DMS79 (cell line): ENCODE measurements at places on chromosomes 7 and 10.

- no peak for DNase-seq
These were observed 156.2 kb downstream of the LRRC4 start for GRCh38 chr7:127874951-127875608.

GRCh38 chr10:101687071-101687658 lies 7.8 kb downstream of the FBXW4 start:
- DNase-seq = no peak

DNA sequence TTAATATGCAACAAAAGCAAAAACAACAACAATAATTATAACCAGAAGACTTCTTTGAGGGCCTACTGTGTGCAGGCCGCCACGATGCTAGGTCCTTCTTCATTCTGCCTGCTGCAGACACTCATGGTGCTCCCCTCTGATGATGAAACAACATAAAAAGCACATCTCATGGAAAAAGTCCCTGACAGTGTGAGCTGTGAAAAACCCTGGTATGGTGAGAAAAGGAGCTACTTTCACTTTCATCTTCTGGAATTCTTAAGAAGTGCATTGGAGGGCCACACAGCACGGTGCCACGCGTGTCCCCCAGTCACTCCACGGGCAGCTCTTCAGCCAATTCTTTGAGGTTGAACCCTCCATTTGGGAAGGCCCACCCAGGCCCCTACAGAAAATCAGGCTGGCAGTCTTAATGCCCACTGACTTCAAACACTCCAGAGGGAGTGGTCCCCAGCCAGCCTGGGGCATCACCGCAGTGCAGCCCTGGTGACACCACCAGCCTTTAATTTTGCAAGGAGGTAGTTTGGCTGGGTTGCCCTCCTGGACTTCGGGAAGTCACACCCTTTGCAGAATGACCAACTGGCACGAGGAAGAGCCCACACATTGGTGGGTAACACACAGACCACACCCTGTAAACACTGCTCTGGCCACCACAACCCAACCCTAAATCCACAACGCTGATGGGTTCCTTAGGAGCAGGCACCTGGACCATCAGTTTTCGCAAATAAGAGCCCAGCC lies 7.7 kb downstream of the KCNMA1 start:
- DNase-seq = no peak

DNA sequence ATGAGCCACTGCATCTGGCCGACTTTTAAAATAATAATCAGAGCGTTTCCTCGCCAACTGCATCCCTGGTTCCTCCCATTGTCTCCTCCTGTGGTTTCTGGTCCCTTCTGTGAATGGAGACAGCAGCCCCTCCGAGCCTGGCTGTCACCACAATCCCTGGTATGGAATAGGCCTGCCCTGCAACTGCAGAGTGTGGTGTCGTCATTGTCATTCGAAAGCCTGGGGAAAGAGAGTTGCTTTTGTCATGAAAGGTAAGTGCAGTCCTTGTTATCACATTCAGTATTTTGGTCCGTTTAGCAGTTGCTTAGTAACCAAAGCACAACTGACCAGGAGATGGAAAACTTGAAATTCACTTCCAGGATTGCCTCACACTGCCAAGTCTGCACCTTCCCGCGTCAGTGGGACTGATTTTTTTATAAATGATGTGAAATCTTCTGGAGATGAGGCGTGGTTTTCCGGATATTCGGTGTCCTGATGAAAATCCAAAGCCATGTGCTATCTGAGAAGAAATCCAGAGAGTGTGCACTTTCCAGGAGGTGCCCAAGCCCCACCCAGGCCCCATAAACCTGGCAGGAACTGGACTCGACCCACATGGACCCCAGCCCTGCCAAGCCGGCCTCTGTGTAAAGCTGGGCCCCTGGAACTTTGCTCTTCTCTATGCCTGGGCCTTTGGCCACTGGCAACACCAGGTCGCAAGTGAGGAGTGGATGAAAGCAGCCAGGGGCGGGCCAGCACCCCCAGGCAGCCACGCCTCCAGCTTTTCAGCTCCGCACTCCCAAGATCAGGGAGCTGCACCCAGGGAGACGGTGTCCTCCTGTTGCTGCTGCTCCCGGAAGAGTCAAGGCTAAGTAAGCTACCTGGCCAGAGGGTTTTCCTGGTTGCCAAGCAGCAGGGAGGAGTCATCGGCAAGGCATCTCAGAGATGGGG lies 133.7 kb upstream of the SH2B2 start:
- peak; percentile 68 for DNase-seq

GRCh38 chr10:117980216-117980615 lies 66.5 kb downstream of the RAB11FIP2 start:
- DNase-seq = no peak

DNA sequence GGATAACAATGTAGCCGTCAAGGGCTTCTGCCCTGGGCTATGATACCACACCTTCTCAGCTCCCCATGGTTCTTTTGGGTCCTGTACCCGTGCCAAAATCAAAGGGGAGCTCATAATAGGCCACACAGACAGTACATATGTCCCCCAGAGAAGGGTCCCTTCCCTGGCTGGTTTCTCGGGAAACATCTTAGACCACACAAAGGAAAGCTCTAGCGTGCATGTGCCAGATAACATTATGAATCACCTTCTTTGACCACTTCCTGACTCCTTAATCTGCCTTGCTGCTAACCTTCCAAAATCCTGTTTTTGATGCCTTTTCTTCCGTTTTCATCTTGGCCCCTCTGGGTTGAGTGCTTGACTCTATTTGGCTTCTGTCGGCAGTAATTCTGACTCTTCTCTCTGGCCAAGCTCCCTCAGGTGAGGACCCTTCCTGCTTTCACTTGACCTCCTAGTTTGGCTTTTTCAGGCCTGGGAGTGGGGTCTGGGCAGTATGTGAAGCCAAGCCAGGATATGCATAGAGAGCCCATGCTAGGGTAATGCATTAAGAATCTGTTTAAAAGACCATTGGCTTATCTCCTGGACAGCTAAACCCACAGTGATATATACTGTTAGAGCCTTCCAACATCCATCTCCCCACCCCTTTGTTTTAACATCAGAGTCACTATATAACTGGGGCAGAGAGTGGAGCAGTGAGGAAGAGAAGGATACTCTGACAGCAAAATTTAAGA lies 84.8 kb downstream of the ANLN start:
- DNase-seq = no peak

DNA sequence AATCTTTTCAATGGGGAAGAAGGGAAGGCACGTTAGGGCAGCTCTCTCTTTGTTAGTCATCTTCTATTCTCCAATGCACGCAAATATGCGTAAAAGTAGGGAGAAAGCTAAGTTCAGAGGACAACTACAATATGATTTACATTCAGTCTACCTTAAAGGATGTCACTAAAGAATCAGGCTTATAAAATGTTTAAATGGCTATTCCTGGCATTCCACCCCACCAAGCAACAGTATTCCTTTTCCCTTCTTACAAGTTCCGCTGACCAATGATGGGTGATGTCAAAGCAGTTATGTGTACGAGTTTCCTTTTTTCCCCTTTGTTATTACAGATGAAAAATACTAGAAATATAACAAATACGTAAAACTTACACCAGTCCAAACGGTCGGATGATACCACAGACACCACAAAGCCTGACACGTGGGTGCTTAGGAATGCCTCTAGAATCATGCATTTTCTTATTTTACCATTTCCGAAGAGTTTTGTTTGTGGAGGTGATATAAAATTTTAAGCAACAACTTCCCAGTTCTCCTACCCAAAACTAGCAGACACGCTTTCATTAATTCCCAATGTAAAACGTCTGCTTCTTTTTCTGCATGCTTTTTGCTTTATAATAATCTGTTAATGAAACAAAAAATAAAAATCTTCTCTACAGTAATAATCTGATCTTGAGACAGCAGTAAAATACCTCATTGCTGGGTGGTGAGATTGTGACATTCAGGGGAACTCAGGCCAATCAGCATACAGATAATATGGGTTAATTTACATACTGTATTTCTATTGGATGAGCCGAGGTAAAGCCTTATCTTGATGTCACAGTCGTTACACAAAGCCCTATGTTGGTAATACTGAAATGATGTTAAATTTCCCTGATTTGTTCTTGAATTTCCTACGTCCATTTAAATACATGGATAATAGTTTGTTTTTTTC lies 708 bp upstream of the GPR85 start:
- DNase-seq = no peak

GRCh38 chr10:106661767-106662140 lies 502.8 kb downstream of the SORCS1 start:
- DNase-seq = no peak

DNA sequence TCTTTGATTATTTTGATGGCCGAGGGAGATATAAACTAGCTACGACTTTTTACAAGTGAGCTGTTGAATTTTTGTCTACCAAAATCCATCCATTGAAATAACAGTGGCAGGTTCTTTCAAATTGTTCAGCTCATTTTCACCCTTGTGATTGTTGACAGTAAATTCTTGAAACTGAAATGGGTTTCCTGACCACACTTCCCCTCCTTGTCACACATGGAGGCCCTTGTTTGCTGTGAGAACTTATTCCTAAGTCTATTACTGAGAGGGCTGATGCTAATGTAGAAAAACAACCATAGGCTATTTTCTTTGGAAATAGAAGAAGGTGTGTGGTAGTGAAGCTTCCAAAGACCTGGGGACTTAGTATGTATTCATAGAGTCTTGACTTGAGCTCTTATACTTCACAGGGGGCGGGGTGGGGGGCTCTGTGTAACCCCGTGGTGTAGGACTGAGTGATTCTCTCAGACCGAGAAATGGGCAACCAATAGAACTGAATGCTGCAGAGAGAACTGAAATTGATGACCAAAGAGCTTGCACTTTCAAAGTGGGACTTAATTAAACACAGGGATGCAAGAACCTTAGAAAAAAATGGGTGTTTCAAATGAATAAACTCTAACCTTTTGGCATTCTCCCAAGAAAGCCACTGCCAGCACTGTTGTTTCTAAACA lies 718.9 kb downstream of the CCSER2 start:
- no peak for DNase-seq

- no peak for DNase-seq
These were observed 66.3 kb upstream of the ETV1 start for GRCh38 chr7:14055813-14056212.

GRCh38 chr7:88452646-88453045 lies 146.0 kb upstream of the STEAP4 start:
- DNase-seq = no peak

DNA sequence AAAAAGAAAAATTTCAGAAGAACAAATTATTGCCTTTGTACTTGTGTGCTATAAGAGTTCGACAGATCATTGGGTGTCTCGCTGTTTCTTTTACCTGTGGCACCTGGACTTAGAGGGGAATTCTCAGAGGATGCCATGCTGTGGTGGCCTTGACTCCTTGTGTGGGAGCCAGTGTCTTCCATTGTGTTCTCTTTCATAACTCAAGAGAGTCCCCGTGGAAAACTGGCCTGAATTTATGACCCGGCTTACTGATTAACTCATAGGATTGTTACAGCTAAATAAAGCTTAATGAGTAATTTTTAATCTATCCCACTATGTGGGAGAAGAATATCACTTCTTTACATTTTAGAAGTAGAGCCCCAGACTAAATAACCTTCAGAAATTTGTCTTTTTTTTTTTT lies 54.5 kb downstream of the UBE3C start:
- DNase-seq = no peak

DNA sequence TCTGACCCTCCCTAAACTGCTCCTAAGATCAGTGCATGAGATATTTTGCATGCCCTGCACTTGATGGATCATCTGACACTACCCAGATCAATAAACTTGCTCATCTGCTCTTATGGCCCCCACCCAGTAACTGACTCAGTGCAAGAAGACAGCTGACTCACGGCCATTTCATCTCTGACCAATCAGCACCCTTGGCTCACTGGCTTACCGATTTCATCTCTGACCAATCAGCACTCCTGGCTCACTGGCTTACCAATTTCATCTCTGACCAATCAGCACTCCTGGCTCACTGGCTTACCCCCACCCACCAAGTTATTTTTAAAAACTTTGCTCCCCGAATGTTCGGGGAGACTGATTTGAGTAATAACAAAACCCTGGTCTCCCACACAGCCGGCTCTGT lies 37.2 kb upstream of the OPTN start:
- DNase-seq = no peak

DNA sequence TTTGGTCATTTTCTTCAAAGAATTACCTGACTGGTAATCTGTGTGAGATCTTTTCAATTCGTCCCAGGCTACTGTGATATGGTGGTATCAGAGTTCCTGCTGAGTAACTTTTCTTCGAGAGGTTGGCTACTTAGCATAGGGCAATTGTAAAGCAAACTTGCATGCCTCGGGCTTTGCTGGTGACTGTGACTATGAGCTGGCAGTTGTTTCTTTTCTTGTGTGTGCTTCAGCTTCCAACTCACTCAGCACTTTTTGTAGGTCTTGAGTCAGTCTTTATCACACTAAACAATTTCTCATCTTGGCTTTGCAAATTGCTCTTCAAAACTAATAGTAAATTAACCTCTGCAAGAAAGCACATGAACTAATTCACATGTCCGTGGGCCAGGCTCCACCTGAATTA lies 44.3 kb downstream of the PRR15 start:
- DNase-seq = no peak

DNA sequence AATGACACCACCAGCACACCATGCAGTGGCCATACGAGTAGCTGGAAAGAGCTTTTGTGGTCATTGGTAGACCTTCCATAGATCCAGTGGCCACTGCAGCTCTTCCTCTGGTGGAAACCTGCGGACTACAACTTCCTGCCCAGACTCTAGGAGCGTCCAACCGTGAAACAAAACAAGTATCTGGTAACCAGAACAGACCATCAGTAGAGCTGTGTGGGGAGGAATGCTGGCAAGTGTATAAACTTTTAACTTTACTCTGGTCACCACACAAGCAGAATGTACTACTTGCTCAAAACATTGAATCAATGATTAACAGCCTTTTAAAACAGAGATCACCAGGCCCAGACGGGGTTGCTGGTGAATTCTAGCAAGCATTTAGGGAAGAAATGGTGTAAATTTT lies 154.7 kb upstream of the DGKB start:
- DNase-seq = no peak

DNA sequence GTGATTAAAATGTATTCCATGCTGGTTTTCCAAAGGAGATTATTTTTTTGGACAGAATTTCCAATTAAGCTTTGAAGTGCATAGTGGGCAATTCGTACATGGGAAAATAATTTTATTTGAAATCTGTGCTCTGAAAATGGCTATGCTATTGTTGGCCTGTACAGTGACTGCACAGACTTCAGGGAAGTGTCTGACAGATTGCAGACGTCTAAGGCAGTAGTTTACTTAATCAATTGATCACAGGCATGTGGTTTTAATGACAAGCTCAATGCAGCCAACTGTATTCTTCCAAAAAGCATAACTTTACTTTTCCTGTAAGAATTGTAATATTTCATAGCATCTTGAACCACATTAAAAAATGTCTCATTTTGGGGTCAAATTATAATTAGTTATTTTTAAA lies 102.0 kb downstream of the SEMA3C start:
- DNase-seq = no peak

DNA sequence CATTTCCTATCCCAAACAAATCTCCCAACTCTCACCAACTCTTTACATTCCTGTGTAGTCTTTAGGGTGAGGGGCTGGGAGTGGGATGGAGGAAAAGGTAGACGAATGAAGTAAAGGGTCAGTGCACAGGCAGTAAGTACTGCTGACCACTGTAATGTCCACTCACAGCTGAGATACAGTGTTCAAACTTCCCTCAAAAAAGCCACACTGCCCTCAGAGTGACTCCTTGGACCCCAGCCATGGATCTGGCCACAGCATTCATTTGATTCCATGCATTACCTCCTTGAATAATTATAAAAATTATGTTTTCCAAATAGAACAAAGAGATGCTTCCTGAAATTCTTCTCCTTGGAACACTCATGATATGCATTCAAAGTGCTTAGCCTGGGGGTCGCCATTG lies 19.8 kb upstream of the HIPK2 start:
- DNase-seq = no peak

GRCh38 chr10:30751678-30752331 lies 122.3 kb upstream of the LYZL2 start:
- no peak for DNase-seq
